A172 (cell line): ENCODE measurements at places on chromosomes 3 and 15. TPM values are rescaled to one million over a fixed set of nuclear protein-coding genes. Genes with fewer than 3 reads are reported as not detected.
A peak's percentile ranks its signal among the peaks of the same experiment; 100 is the strongest.

DNA sequence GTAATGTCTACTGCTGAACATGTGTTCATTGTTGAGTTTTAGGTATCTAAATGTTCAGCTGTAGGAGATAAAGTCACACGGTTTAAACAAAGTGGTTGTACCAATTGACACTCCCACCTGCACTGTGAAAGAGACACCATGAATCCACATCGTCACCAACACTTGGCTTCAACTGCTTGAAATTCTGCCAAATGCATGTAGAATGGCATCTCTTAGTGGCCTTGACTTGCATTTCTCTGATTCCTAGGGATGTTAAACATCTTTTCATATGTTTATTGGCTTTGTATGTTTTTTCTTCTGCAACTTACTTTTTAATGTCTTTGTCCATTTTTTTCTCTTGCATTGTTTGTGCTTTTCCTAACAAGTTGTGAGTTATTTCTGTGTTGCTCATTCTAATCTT, 43.4 kb downstream of the RPLP1 start:
- DNase-seq: no peak

- peak; percentile 78 for DNase-seq
These were observed 165.5 kb downstream of the NECTIN3 start for GRCh38 chr3:111236836-111237713.

TRAIP gene
- 12.8 and 16.1 TPM in 2 replicates for total RNA-seq

FHIT gene
- total RNA-seq: 0.10 and 1.3 TPM in 2 replicates

GRCh38 chr3:32835961-32836360, 18.2 kb downstream of the TRIM71 start:
- no peak for DNase-seq

- DNase-seq: no peak
These were observed 27.8 kb downstream of the GAP43 start for GRCh38 chr3:115651087-115651486.

MCTP2 gene
- total RNA-seq: not detected in 2 replicates

DNA sequence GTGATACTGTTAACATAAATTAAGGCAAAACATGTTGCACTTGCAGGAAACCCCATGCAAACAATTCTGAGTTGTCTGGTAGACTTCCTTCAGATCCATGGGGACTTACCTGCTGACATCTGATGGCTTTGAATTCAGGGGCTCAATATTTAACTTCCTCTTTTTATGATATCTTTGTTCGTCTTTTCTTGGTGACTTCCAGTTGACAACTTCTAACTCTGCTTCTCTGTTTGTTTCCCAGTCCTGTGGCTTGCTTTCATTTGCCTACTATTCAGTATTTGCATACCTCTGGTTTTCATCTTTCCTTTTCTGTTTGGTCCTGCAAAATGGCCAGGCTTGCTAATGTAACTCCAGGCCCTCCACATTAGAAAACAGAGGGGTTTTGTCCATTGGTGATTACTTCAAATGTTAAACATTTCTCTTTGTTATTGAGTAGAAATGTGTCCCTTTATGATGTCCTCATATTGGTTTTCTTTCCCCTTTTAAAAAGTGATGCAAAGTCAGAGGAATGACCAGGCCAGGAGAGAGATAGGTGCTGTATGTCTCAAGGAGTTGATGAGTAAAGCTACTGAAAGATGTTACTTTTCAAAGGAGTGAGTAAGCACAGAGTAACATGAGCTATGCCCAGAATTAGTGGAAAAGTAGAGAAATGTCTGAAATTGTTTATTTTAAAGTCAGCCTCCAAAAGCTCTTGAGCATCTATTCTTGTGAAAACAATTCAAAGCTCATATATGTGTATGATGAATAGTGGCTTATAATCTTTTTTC, 335.9 kb downstream of the LPP start:
- DNase-seq: no peak

DNA sequence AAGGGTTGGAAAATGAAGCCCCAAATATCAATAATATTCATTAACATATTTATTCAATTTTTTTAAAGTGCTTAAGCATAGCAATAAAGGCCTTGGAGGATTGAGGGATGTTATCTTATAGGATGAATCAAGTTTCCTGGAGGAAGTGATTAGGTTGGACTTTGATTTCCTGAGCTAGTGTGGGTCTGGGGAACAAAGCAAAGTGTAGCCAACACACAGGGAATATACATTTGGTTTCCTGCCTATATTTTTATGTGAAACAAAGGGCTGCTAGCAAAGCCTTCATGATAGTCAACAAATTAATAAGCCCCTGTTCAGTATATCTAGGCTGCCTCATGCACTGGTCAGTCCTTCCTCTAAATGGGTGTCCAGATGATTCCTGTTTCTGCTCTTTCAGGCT, 261.1 kb upstream of the IL12A start:
- no peak for DNase-seq

DNA sequence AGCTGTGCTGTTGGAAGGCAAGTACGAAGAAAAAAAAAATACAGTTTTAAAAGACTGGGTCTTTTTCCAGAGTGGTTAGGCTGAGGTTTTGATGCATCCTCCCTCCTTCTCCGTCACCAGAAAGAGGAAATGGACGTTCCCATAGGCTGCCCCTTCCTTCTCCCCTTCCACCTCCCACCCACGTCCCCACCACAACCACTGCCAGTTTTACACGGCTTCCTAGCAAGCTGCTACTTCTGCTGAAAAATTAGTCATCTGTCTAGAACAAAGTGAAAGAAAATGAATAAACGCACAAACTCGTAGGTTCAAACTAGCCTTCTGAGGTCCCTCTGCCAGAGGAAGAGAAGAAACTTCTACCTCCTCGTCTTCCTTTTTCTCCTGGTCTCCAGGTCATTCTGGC, 71.6 kb upstream of the RPL35A start:
- no peak for DNase-seq

GRCh38 chr3:101458387-101458786, 54.6 kb downstream of the SENP7 start:
- no peak for DNase-seq

- no peak for DNase-seq
These were observed 42.7 kb downstream of the OR5H15 start for GRCh38 chr3:98209244-98209643.

DNA sequence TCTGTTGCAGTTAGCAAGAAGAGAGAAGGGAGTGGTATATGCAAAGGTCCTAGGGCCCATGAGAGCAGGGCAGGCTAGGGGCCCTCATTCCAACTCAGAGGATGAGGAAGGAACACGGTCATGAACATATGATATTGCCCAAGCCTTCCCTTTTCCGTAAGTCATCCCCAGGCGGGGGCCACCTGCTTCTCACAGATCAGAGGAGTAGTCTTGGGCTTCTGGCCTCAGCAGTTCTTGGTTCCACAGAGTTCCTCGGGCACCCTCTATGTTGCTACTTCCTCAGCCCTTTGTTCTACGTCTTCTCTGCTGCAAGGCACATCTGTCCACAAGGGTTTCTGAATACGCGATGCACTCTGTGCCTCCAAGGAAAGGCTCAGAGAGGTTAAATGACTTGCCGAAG, 25.3 kb downstream of the EPHB3 start:
- DNase-seq: no peak

GRCh38 chr3:132232231-132232792, 84.9 kb upstream of the ACP3 start:
- DNase-seq: no peak

DNA sequence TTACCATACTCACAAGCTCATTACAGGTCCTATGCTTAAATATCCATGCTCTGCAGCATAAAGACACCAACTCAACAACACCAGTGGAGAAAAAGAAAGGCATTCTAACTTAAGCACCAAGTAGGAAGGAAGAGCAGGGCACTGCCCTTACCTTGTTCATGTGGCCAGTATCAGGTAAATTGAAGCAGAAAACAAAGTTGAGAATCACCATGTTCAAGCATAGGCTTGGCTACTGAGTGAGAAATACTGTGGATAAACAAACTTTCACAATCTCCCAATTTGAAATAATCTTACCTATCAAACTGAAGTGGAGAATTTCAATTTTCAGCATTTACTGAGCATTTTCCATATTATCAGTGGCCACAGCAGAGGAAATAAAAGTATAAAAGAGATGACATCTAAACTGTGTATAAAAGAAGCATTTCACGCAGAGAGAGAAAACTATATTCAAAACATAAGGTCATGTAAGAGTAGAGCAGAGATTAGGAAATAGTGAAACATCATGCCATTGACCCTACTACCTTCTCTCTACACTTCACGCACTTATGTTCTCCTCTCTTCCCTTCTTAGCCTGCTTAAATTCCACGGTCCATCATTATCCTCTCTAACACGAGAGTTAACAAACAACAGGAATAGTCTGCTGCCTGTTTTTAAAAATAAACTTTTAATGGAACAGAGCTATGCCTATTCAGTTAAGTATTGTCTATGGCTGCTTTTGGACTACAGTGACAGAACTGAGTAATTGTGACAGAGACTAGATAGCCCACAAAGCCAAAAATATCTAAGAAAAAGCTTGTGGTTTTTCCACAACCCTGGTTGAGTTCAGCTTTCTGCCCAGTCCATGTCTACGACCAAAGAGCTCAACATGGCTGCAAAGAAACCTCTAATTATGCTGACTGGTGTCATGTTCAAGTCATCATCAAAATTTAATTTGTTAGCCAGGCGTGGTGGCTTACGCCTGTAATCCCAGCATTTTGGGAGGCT, 142.5 kb downstream of the NR1I2 start:
- no peak for DNase-seq

DNA sequence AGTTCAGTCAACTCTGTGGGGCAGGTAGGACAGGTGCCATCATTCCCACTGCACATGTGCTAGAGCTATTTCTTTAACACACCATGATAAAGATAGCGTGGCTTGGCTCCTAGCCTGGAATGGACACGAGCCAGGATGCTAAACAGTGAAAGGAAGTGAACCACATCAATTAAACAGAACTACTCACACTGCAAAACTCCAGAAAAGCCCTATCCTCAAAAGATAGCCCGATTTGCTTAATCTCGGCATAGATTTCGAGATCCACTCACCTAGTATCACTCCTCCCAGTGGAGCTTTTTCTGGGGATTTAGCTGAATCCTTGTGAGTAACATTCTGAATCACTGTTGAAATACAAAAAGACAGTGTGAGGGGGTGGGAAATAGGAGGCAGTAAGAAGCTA, 118.0 kb downstream of the ABI3BP start:
- peak; percentile 87 for DNase-seq

DNA sequence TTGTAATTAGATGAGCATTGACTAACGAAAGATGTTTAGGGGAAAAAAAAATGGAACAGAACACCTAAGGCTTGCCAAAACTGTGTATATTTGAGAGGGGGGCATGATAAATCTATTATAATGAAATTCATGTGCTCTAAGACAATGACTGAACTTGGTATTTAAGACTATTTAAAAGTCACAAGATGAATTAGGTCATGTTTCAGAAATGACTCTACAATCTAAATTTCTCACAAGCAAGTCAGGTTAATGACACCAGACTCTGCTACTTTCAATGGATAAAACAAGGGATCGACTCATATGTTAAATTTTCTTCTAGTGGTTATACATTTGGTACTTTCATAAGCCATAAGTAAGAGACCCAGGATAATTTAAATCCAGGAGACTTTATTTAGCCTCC, 78.4 kb downstream of the DUT start:
- no peak for DNase-seq

DNA sequence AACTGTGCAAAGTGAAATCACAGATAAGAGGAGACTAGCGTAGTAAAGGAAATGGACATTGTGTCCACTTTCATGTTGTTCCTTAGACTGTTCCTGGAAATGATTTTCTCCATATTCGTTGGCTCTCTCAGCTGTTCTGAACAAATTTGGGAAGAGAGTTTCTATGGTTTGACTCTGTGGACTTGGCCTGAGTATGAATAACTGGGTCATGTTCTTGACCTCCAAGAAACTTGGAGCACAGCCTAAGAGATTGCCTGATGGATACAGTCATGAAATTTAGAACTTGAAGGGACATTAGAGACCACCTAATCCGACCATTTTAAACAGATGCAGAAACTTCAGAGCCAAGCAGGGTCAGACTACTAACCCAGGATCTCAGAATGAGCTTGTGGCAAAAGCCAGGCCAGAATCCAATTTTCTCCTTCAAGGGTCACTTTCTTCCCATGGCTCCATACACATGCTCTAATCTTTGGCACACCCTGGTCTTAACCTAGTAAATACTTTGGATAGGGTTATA, 430.4 kb downstream of the RBMS3 start:
- no peak for DNase-seq

- no peak for DNase-seq
These were observed 2.7 kb downstream of the ARPP21 start for GRCh38 chr3:35641920-35642527.

DNA sequence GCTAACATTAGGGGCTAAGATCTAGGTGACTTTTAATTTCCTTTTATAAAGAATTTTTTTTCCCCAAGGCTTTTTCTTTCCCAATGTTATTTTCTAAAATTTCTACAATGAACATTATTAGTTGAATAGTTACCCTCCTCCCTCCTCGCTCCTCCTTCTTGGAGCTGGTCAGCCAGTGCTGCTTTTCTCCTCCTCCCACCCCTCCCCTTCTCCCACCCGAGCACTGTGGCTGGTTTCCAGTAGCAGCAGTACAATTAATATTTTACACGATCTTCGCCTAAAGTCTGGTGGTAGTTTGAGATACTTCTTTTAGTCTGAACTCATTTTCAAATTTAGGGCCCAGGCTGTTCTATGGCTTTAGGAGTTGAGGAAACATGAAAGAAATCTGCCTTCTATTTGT, 41.6 kb downstream of the EEFSEC start:
- no peak for DNase-seq

CSPG5 gene
- total RNA-seq: 0.71 and 2.8 TPM in 2 replicates

GRCh38 chr3:171095063-171095462, 68.5 kb upstream of the SLC2A2 start:
- DNase-seq: no peak

GRCh38 chr3:117600112-117600511, 890.5 kb downstream of the TUSC7 start:
- DNase-seq: no peak

SSUH2 gene
- 0.10 and 0.19 TPM in 2 replicates for total RNA-seq

DNA sequence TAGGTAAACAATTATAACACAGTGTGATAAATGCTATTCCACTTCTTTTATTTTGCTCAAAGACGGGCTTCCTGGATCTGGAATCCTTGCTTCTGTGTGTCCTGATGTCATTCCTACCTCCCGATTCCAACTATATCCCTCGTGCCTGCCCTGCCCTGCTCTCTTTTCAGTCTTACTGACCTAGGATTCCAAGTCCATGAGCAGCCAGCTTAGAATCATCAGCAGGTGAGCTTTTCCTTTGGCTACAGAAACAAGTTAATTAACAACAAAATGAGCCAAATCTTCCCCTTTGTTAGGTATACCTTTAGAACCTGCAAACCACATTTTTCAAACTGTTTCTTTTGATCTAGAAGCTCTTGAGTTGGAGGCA, 21.9 kb upstream of the KPNA1 start:
- DNase-seq: no peak

DNA sequence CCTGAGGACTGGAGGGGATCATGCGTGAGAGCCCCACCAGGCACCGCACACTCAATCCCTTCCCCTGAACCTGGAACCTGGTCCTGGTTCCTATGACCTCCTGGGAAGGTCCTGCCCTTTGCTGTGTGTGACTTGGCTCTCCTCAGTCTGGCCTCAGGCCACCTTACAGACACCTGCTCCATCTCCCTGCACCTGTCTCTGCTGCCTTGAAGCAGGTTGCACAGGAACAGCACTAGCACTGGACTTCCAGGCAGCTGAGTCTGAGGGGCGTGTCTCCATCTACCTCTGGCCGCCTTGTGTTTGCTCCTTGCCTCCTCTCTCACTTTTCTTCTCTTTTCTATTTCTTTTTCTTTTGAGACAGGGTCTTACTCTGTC, 15.4 kb downstream of the PSTPIP1 start:
- no peak for DNase-seq

SLC6A11 gene
- 0.02 TPM in 1 of 2 replicates, not detected in the other for total RNA-seq
